RCC 7860 (cell line): ENCODE measurements at places on chromosomes 12 and 14.

DNA sequence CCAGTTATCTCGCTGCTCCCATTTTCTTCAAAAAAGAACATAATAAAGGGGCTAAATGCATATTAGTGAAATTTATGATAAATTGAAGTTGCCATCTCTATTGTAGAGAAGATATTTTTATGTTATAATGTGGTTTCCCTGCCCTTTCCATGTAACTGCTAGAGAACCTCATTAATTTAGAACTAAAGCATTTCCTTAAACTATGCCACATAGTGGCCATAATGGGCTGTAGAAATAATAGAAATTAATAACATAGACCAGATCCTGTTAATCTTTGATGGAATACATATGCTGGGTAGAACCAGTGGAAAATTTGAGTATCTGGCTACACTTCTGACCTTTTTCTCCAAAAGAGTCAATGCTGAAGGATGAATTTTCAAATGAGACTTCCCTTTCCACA, 376.7 kb downstream of the PDZRN4 start:
- no peak for DNase-seq

DNA sequence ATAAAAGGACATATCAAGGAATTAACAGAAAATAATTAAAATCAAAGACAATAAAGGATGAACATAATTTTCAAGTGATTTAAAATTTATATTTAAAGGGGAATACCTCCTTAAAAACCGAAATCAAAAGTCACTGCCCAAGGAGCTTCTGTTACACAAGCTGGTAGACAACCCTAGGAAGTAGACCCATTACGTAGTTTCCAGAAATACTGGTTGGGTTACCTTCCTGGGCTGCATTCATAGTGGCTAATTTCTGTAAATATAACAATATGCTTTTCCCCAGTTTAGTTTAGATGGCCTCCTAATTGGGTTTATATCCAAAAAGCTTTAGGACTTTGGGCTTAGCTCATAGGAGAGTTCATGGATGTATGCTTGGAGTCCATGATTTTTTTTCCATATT, 2.1 kb upstream of the EDDM3A start:
- DNase-seq = no peak

DNA sequence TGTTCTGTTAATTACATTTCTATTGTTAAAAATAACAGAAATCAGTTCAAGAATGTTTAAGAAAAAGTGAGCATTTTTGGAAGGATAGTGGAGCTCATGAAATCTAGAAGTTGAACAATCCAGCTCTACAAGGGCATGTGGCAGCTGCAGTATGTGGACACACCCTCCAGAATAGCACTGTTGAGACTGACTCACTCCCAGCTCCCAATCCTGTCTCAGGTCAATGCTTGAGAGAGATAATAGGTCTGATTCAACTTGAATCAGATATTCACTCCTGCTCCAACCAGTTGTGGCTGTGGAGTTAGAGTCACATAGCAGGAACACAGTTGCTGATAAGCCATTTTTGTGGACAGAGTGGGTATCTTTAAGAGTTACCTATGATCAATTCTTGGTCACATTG, 113.0 kb upstream of the NTF3 start:
- peak; percentile 71 for DNase-seq

DNA sequence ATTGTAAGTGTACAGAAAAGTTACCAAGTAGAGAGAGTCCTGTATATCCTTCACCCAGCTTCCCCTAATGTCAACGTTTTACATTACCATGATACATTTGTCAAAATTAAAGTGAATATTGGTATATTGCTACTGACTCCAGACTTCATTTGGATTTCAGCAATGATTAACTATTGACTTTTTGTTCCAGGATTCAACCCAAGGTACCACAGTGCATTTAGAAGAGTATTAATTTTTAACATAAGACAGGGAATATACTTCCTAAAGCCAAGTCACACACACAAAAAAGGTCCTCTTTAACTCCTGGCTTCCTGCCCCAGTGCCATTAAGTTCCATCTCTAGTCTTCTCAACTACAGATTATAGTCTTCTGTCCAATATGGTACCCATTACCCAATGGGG, 75.5 kb upstream of the RBM19 start:
- no peak for DNase-seq

GRCh38 chr12:112108202-112109079, at the start of gene NAA25:
TSS of gene NAA25 (minus strand) at chr12:112108783. CDS start at chr12:112108773, 10 bp downstream.
- DNase-seq = peak; percentile 74

GRCh38 chr14:58770491-58770982, 132.8 kb downstream of the DACT1 start:
- DNase-seq = no peak

DNA sequence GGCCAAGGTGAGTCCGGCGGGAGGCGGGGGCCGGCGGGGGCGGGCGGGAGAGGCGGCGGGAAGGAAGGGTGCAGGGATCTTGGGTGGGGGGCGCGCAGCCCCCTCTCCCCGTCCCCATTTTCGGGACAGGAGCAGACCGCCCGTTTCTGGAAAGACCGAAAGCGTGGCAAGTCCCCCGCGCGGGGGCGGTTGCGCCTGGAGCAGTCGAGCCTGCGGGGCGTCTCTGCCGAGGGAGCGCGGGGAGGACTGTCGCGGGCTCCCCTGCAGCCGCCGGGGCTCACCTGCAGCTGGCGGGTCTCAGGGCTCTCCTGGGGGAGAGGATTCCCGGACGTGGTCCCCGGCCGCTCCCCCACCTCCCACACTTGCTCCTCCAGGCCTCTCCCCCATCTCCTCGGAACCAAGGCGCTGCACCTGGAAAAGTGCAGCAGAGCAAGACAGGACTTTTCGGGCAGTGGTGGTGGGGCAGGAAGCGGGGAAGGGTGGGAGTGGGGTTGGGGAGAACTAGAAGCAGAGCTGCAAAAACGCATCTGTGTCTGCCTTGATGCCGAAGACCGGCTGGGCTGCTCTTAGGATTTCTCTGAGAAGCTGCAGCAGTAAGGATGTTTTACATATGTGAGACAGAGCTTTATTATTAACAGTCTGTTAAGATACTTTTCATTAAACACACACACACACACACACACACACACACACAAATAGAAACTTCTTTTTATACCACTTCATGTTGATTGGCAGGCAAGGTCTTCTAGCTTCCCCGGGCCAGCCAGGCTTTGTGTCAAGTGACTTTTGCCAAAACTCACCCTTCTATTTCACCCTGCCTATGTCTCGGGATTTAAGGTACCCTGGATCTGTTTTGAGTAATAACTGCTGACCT, 677 bp downstream of the C12orf75 start:
- DNase-seq = no peak

DNA sequence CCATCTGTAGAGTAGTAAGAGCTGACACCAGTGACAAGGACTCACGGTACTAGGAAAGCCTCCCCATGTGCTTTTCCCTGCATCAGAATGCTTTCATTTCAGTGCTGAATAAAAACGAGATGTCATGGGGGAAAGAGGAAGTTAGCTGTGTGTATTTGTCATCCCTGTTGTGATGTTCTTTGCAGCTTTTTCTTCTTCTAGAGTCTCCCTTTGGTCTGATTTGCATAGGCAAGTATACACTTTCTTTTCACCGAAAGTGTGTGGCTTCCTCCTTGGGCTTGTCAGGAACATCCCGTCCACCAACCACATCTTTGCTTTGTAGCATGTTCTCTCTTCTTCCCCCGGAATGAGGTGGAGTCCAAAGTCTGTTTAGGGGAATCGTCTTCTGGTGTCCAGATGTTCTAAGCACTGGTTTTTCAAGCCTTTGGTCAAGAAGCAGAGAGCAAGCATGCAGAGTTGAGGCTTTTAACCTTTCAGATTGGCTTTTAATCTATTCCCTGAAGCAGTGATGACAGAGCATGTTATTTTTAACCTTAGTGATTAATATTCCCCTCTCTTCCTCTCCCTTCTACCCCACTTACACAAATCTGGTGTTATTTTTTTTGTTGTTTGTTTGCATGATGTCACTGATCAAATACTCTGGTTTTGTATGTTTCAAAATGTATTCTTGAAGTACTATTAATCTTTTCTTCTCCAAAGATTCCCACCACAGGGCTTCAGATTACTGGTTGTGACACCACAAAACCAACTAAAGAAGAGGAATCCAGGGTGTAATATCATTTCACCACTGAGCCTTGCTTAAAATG, 163.4 kb downstream of the SAMD4A start:
- DNase-seq = no peak

- no peak for DNase-seq
Measured at GRCh38 chr14:31270196-31270772, 62.7 kb upstream of the HECTD1 start.

GRCh38 chr14:41986083-41986645, 379.5 kb downstream of the LRFN5 start:
- DNase-seq = no peak

GRCh38 chr14:52840877-52841276, 49.5 kb upstream of the GNPNAT1 start:
- DNase-seq = no peak

- no peak for DNase-seq
Measured at GRCh38 chr14:73223049-73223448, 14.3 kb upstream of the PAPLN start.
